ENCODE measurements at places on chromosomes 4 and X.

DNA sequence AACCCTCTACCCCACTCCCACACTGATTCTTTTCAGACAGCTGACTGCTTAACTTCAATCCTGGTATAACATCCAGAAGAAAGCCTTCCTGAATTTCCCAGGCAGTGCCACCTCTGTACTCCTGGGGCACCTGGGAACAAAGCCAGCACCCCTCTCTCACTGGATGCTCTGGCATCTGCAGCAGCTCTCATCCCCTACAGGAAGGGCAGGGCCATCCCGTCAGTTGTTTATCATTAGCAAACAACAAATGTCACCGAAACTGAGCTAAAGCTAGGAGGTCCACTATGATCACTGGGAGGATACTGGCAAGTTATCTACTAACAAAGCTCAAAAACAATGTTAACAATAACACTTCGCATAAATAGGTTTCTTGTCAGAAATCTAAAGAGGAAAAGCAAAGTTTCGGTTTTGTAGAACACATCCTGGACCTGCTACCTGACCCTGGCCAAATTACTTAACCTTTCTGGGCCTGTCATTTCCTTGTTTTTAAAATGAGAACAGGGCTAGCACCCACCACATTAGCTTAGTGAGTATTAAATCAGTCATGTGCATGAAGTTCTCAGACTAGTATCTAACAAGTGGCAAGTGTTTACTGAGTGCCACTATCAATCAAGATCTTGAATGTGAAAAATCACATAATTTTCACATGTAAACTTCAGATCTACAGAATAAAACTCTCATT is 86.6 kb downstream of the NR3C2 start:
- no peak for DNase-seq

DNA sequence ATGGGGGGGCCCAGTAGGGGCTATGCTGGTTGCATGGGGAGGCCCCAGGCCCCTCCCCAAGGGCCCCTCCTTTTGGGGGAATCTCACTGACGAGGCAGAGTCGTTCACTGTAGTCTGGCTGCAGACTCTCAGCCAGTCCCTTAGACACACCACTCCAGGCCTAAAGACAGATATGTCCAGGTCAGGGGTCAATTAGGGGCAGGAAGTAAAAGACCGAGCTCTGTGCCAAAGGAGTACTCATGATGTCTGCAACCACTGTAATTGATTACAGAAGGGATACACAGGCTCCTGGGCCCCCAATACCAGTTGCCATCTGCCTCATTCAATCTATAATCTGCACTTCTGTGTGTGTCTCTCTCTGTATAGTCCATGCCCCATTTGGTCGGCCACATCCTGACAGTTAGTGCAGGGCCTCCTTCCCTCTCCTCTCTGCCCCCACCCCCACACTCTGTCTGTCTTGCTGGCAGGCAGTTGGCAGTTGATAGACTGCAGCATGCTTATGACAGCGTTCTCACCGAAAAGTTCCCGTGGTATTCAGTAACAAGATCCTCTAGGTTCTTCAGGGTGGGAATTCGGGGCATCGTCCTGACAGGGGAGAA is 1.3 kb upstream of the CXorf65 start:
- no peak for DNase-seq

DNA sequence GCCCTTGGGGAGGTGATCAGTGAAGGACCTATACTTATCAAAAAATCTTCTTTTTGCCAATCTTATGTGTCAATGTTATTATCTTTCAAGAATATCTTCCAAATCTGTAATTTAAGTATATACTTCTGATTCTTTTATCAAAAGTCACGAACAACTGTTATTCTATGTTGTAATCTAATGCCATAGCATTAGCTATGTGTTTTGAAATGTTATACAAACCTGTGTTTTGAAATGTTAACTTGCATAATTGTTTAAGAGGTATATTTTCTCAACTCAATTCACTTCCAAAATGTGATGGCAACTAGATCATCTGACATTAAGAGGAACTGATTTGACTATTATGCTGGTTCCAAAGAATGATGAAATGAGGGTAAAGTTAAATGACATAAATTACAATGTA is 113.5 kb downstream of the NDST4 start:
- no peak for DNase-seq

DNA sequence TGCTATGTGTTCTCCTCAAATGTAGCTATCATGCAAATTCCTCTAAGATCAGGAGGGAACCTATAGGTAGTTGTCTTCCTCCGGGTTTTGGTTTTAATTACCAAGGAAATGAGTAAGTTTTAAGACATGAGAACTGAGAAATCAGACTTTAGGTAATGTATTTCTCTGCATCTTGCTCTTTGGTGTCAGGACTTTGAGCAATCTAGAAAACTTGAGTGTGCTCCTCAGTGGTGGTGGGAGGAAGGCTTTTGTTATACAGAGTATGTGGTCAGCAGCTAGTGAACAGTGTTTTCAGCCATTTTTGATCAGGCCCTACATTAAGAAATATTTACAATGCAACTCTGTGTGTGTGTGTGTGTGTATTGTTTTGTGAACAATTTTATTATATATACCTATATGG is 224.1 kb downstream of the KLHL13 start:
- no peak for DNase-seq

GRCh38 chr4:38470735-38471262 is 193.2 kb upstream of the KLF3 start:
- DNase-seq = no peak

DNA sequence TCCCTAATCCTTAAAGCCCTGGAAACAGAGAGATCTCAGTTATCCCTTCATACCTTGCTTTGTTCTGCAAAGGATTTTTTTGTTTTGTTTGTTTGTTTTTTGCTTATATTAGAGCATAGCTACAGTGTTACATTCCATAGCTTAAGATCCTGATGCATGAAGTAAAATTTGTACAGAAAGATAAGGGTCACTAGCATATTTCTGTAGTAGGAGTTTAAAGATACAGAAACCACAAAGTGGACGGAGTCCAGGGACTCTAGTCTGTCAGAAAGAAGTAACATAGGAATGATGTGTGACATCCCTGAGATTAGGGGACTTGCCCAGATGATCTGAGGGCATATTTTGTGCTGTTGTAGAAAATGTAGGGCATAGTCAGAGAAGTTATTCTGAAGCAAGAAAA is 151.9 kb upstream of the PLAC1 start:
- DNase-seq = no peak

GRCh38 chrX:24494647-24495075 is 29.6 kb downstream of the PDK3 start:
- no peak for DNase-seq

DNA sequence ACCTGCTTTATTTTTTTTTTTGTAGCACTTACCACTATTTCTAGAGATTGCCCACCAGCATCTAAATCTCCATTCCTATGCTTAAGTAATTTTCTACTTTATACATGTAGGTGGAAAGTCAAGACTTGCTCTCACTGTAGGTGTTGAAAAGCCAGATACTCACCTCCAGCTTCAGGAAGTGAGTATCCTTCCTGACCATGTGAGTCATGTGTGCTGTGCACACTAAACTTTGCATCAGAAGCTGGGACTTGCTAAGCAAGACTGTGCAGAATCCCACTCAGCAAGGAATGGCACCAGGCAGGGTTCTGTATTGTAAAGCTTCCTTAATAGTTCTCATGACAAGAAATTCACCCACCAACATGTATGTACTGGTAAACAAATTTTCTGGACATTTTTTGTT is 151.8 kb downstream of the POU4F2 start:
- DNase-seq = no peak

- no peak for DNase-seq
These were observed 169.2 kb upstream of the TBC1D9 start for GRCh38 chr4:140925417-140925816.

GRCh38 chr4:157221895-157222770 is 1.6 kb downstream of the GRIA2 start:
- DNase-seq = no peak

GRCh38 chrX:9739130-9739529 is 26.5 kb downstream of the GPR143 start:
- DNase-seq = no peak
